ENCODE measurements at places on chromosomes 13 and 19.

DNA sequence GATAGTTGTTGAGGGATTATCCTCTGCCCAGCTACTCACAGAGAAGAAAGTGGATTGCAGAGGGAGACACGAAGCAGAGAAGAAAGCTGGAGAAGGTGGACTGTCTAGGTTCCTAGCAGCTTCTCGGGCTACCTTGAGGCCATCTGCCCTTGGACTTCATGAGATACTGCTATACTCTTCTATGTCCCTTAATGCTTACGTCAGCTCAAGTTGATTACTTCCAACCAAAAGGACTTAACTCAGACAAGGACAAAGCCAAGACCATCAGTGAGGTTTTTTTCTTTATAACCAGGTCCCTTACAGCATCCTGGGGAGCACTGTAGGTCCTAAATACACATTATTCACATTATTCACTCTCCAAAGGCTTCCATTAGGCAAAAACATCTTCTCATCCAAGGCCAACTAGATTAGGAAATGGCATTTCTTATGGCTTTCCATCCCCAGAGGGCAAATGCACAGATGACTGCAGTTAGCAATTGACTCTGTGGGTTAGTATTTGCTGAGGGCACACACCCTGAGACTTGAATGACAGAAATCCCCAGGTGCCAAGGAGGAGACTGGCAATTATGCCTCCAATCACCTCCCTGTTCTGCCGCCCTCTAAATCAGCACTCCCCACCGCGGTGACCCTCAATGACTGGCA is 4.1 kb upstream of the UBE2L5 start:
- no peak for DNase-seq

- DNase-seq = no peak
Observed at GRCh38 chr13:45662162-45662561, 40.0 kb upstream of the CBY2 start.

DNA sequence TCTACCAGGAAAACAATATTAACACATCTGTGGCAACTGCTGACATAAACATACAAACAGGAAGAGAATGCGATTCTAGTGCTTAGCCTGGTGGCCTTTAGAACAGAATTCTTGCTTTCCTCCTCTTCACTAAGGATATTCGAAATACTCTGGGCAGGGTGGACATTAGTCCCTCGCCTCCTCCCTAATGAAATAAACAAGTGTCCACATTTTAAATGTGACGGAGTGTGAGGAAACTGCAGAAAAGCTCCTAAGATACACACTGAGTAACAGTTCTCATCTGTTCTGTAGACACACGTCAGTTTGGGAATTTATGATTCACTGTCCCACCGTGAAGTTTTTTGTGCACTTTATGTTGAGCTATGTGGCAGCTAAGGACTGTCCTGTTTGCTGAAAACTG is 639 bp downstream of the STARD13 start:
- no peak for DNase-seq

- no peak for DNase-seq
Observed at GRCh38 chr13:38826182-38826813, 139.4 kb downstream of the FREM2 start.

- no peak for DNase-seq
Observed at GRCh38 chr19:45244133-45244794, 943 bp downstream of the EXOC3L2 start.

- peak; percentile 11 for DNase-seq
Observed at GRCh38 chr13:21625366-21625765, 21.4 kb upstream of the MICU2 start.

DNA sequence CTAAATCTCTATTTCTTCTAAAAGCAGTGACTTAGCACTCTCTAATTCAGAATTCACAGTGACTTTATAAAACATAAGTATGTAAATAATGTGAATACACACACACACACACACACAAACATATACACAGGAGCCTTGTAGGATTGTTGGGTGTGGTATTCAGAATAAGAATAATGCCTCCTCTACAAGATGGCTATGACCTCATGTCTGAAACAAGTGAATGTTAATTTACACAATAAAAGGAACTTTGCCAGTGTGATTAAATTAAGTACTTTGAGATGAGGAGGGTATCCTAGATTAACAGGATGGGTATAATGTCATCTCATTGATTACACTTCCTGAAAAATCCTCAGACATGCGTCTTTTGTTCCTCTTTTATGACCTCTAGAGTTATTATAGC is 234.6 kb downstream of the SLITRK6 start:
- no peak for DNase-seq
